ENCODE measurements at places on chromosomes 1 and 21. TPM values are rescaled to one million over a fixed set of nuclear protein-coding genes. Genes with fewer than 3 reads are reported as not detected.

Gene ZNF670
- 0.16 TPM for total RNA-seq

Gene CADM3
- not detected for total RNA-seq

Gene ILF2
- 147 TPM for total RNA-seq

Gene TBX15
- total RNA-seq: not detected

Gene PRDM15
- 12.0 TPM for total RNA-seq

Gene SPRR2E
- total RNA-seq: not detected

Gene RIMKLA
- not detected for total RNA-seq

Gene ARHGAP29
- total RNA-seq: not detected

Gene CD48
- total RNA-seq: 395 TPM

Gene SPRR1A
- not detected for total RNA-seq

Gene RGS8
- total RNA-seq: not detected

Gene DESI2
- 13.7 TPM for total RNA-seq

Gene LTN1
- total RNA-seq: 23.6 TPM

Gene ATP6V0B
- total RNA-seq: 47.0 TPM

Gene ALX3
- not detected for total RNA-seq

Gene TTLL7
- total RNA-seq: not detected

Gene ARHGEF16
- total RNA-seq: 0.22 TPM

Gene LCE1D
- not detected for total RNA-seq

Gene MYOG
- not detected for total RNA-seq

Gene GRHL3
- not detected for total RNA-seq

Gene OR2AK2
- total RNA-seq: 0.70 TPM

Gene FCRL1
- 0.98 TPM for total RNA-seq

Gene FCMR
- total RNA-seq: 186 TPM

Gene OPTC
- total RNA-seq: not detected

Gene ZNF648
- total RNA-seq: not detected

Gene FAM163A
- 0.17 TPM for total RNA-seq

Gene RHBDL2
- total RNA-seq: not detected

Gene DNAI4
- total RNA-seq: 8.8 TPM

Data from CD4-positive, alpha-beta T cell (primary cell).